ENCODE measurements at places on chromosomes 1 and 21. TPM values are rescaled to one million over a fixed set of nuclear protein-coding genes. Genes with fewer than 3 reads are reported as not detected.

Gene KLHDC9
- total RNA-seq = 6.6 TPM

- no peak for DNase-seq
These were observed 198.4 kb upstream of the VAMP3 start for GRCh38 chr1:7572654-7573152.

DNA sequence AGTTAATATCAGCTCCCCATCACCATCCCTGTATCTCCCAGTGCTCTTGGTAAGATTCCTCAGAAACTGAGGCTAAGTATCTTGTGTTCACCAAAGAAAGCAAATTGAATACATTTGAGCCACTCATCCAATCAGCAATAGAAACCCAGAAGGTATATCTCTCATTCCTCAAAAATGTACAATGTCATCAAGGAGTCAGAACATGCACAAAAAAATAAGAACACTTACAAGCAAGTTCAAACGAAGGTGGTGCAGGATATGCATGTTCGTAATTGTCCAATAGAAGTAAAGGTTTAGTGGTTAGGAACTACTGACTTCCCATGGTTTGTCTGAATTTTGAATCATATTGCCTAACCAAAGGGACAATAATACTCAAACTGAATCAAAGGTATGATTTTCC is 24.3 kb downstream of the RXRG start:
- DNase-seq = no peak

Gene FCMR
- 4.0 TPM for total RNA-seq

DNA sequence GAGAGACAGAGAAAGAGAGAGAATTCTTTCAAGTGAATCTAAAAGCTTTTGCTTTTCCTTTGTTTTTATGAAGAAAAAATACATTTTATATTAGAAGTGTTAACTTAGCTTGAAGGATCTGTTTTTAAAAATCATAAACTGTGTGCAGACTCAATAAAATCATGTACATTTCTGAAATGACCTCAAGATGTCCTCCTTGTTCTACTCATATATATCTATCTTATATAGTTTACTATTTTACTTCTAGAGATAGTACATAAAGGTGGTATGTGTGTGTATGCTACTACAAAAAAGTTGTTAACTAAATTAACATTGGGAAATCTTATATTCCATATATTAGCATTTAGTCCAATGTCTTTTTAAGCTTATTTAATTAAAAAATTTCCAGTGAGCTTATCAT is 117.6 kb downstream of the PTPRC start:
- no peak for DNase-seq

DNA sequence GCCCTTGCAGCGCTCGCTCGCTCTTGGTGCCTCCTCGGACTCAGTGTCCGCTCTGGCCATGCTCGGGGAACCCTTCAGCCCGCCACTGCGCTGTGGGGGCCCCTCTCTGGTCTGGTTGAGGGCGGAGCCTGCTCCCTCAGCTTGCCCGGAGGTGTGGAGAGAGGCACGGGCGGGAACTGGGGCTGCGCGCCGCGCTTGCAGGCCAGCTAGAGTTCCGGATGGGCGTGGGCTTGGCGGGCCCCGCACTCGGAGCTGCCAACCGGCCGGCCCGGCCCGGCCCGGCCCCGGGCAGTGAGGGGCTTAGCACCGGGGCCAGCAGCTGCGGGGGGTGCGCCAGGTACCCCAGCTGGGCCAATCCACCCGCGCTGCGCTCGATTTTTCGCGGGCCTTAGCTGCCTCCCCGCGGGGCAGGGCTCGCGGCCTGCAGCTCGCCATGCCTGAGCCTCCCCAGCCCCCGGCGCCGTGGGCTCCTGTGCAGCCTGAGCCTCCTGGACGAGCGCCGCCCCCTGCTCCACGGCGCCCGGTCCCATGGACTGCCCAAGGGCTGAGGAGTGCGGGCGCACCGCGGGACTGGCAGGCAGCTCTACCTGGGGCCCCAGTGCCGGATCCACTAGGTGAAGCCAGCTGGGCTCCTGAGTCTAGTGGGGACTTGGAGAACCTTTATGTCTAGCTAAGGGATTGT is 217.0 kb upstream of the PKN2 start:
- peak; percentile 8 for DNase-seq

Gene BCL2L15
- 0.09 TPM for total RNA-seq

Gene ZNF648
- not detected for total RNA-seq

- DNase-seq = no peak
These were observed 58.2 kb downstream of the FAF1 start for GRCh38 chr1:50901872-50902271.

Gene LYPD8
- not detected for total RNA-seq

DNA sequence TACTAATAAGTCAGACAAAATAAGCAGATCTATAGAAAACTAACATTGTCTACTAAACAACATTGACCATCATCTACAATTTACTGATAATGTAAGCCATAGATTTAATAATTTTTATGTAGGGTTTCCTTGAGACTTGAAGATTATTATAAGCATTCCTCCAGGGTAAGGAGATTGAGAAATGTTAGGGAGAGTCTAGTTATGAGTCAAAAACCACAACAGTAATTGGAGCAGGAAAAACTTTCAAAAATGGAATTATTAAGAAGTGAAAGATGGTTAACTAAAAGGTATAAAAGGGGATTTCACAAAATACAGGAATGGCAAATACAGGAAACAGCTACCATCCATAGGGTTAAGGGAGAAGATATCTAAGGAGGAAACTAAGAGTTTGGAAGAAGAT is 12.4 kb upstream of the UHMK1 start:
- no peak for DNase-seq

- DNase-seq = no peak
These were observed 163.2 kb upstream of the COL6A1 start for GRCh38 chr21:45818276-45818903.

GRCh38 chr1:58251430-58252073 is 295.0 kb downstream of the OMA1 start:
- no peak for DNase-seq

DNA sequence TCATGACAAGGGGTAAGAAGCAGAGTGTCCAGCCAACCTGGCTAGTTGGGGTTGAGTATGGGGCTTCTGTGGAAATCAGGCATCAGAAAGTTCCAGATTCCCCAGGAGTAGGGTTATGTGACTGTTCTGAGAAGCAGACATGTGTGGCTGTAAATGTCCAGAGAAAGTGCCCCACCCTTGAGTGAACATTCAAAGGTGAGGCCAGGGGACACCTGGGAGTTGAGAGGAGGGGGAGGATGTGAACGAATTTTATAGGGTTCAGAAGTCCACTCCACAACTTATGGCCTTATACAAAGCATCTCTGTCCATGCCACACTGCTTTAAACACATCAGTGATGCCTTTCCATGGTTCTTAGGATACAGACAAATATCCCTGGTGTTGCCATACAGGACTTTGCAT is 133.3 kb downstream of the IGSF21 start:
- no peak for DNase-seq

DNA sequence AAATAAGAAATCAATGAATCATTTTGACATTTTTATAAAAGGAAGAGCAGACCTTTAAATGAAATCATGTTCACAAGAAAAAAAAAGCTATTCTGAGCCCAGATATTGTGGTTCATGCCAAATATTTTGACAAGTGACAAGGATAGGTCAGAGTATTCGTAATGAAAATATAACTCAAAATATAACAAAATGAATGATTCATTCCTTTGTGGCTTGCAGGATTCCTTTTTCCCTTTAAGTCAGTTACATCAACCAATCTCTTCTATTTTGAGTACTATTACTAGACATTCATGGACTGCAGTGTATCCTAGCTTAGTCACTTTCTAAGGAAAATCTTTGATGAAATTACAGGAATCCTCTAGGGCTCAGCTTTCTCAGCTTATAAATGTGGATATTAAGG is 188.7 kb downstream of the COL11A1 start:
- no peak for DNase-seq

DNA sequence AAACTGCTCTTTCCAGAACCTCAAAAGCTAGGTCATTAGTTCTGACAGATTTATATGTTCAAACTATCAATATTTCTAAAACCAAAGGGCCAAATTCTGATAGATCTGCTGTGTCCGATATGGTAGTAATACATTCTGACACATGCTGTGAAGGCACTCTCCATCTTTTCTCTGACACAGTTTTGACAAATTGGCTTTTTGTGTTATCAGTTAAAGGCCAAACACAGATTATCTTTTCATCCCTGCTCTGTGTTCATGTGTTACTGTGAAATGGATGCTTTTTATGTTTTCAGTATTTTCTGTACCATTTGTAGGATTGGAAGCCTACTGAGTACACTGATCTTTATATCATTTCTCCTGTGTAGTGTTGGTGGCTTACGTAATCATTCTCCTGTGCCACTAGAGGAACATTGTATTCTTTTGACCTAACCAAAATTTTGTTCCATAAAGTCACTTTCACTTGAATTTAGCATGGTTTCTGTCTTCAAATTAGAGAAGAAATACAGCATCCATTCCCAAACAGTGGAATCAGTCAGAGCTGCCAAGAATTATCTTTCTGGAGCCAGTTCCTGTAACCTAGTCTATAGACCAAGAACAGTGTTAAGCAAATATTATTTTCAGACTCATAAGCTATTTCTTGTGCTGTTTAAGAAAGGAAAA is 137.2 kb downstream of the ADGRL2 start:
- no peak for DNase-seq

DNA sequence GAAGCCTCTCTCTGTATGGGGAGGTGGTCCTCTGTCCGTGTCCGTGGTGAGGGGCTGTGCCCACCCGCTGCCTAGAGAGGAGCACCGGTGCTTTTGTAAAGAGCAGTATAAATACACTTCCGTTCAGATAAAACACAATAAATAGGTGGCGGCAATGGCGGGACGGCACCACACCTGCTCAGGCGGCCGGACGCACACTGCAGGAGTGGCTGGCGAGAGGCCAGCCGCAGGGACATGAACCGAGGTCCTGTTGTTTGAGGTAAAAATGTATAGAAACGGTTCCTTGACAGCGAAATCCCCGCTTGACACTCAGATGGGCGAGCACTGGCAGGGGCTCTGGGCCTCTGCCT is 40.8 kb downstream of the KRTAP10-1 start:
- no peak for DNase-seq

- no peak for DNase-seq
These were observed 185.2 kb downstream of the VPS13D start for GRCh38 chr1:12415038-12415466.

DNA sequence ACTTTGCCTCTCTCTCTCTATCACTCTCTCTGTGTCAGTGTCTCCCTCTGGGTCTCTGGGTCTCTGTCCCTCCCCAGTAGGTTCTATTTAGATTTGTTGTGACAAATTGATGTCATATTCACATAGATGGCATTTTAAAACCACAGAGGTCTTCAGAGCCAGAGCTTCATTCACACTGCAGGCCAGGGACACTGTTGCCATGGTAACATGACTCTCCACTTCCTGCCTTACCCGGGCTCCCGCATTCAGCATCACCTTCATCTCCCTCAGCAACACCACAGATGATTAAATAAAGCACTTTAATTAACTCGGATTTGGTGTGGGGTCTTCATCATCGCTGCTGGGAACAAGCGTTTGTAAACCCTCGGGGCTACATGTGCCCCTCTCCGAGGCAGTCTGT is 132.6 kb downstream of the ETS2 start:
- no peak for DNase-seq

Gene FCRL1
- not detected for total RNA-seq

Data from heart right ventricle (tissue), 16 donors.